Stimulated activated CD4-positive, alpha-beta T cell treated with anti-CD3 and anti-CD28 coated beads, Interleukin-4, amount 100 ng/mL, for 48 hours (primary cell): ENCODE measurements at places on chromosomes 6 and 20.

GRCh38 chr6:111030008-111031007, 48.5 kb downstream of the RPF2 start:
- no peak for DNase-seq

GRCh38 chr6:155854787-155855186, 399.1 kb upstream of the NOX3 start:
- DNase-seq = no peak

GRCh38 chr20:9441948-9442347, 72.4 kb upstream of the LAMP5 start:
- no peak for DNase-seq

GRCh38 chr20:10571313-10571815, 102.4 kb downstream of the JAG1 start:
- no peak for DNase-seq

- no peak for DNase-seq
These were observed 128.4 kb downstream of the KLHL32 start for GRCh38 chr6:97052896-97053295.

DNA sequence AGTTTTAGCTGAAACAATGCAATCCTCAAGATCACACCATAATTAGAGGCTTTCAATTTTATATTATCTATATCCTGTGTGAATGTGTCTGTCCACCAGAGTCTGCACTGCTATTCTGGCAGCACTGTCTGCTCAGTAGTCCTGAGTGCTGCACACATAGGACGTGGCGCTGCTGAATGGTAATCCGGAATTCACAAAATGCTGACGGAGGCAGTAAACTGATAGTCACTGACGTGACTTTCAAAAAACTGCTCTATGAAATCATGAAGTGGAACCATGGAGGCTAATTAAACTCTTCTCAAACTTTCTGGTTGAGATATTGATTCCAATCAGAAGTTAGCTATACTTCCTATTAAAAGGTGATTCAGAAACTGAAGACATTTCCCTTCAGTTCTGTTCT, 190.8 kb upstream of the NOX3 start:
- DNase-seq = no peak
